Activated T-cell treated with anti-CD3 and anti-CD28 coated beads for 48 hours (primary cell): ENCODE measurements at places on chromosomes 16 and 17.

DNA sequence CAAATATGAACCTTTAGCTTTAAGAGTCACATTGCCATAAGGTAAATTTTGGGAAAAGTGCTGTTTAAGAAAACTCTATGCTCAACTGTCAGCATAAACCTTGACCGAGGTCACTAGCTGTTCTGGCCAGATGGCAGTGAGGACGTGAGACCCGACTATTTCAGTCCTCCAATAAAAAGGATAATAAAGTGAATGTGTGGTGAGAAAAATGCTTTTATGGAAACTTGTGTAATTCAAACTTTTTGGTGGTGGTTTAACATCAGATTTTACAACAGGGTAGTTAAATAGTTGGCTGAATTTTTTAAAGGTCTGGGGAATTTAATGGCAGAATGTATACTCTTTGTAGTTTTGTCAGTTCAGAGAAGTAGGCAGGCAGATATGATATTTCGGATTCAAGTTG, 391.1 kb downstream of the PMP22 start:
- no peak for DNase-seq

- no peak for DNase-seq
Observed at GRCh38 chr16:70665806-70666735, 19.7 kb downstream of the IL34 start.

DNA sequence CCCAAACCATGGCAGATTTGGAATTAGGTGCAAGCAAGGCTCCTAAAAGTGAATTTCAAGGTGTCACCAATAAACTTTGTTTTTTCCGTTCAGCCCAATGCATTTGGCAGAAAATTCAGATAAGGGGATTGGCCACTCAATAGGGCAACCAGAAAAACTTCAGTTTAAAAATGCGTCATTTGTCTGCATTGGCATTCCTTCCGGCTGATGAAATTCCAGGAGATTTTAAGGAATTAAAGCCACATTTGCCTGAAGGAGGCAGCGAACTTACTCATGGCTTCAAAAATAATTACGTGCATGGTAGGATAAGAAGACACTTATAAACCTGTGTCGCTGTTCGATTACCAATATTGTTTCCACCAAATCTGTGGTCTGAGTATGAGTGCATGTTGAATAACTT, 151.9 kb downstream of the SALL1 start:
- DNase-seq = no peak

DNA sequence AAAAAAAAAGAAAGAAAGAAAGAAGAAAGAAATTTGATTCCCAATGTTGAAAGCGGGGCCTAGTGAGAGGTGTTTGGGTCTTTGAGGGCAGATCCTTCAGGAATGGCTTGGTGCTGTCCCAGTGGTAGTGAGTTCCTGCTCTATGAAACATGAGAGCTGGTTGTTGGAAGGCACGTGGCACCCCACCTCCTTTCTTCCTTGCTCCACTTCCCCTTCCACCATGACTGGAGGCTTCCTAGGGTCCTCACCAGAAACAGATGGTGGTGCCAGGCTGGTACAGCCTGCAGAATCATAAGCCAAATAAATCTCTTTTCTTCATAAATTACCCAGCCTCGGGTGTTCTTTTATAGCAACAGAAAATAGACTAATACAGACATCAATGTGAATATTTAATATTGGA, 147.3 kb upstream of the KCNJ18 start:
- DNase-seq = no peak

GRCh38 chr16:69916462-69916861, 34.7 kb upstream of the CLEC18A start:
- no peak for DNase-seq

DNA sequence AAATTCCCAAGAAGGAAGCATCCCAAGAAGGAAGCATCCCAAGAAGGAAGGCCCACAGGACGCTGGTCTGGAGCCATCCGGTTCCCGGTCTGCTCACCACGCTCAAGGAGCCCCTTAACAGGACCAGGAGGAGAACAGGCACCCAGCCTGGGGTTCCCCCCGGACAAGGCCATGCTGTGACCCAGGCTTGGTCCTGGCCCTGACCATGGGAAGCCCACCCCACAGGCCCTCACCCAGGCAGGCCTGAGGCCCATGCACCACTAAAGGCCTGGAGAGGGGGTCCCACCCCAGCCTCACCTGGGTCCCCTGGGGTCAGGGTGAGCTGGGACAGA, 340 bp upstream of the ENPP7 start:
- DNase-seq = no peak

- DNase-seq = no peak
Observed at GRCh38 chr17:17460038-17460437, 16.8 kb upstream of the MED9 start.

GRCh38 chr16:88469615-88470395, 16.7 kb downstream of the ZFPM1 start:
- DNase-seq = peak; percentile 36

DNA sequence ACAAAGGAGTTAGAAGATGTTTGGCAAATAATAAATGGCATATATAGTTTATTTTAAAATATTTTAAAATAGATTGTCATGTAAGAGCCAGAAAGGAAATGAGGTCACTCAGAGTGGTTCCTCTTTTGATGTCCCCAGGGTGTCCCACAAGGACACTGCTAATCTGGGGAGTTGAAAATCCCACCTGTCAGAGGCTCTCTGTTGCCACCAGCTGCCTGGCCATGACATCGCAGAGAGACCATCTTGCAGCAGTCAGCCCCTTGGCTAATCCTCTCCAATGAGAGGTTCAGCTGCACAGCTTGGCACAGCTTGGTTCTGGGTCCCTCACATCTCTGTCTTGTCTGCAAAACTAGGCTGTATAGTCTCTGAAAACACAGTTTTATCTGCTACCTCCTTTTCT, 11.0 kb upstream of the RBFOX1 start:
- DNase-seq = no peak

- DNase-seq = no peak
Observed at GRCh38 chr16:21023509-21024202, 123.1 kb downstream of the LYRM1 start.

DNA sequence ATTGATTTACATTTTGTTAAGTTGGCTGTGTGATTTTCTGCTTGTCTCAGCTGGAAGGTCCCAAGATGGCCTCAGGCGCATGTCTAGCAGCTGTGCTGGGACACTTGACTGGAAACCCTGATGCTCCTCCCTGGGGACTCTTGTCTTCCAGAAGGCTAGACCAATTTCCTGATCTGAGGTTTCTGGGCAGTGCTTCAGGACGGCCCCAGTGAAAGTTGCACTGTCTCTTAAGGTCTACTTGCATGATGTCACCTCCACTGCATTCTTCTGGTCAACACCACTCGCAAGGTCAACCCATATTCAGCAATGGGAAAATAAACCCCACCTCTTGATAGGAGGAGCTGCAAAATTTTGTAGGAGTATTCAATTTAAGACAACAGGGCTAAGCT, 116.0 kb downstream of the SALL1 start:
- no peak for DNase-seq

DNA sequence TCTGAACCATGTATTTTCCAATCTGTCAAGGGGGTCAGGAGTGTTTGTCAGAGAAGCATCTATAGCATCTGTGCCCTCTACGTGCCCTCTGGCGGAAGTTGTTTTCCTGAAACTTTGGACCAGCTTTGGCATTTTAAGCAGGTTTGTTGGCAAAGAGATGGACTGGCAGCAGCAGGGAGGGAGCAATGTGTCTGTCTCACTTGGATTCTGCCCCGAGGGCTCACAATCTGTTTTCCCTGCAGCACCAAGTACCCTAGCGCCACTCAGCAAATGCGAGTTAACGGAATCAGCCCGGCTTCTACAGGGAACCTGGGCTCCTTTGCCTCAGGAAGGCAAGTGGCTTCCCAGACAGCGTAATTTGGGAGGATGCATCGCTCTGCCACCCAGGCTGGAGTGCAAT, 17.4 kb downstream of the DUSP14 start:
- no peak for DNase-seq

- no peak for DNase-seq
Observed at GRCh38 chr16:13727943-13728342, 192.0 kb upstream of the ERCC4 start.

GRCh38 chr16:25988084-25988483, 296.3 kb downstream of the HS3ST4 start:
- DNase-seq = no peak

GRCh38 chr17:15951368-15952047, 6.6 kb downstream of the ADORA2B start:
- no peak for DNase-seq

GRCh38 chr16:19875900-19876299, 8.7 kb downstream of the GPRC5B start:
- no peak for DNase-seq

- peak; percentile 49 for DNase-seq
Observed at GRCh38 chr16:20944861-20945574, 44.4 kb downstream of the LYRM1 start.

- peak; percentile 20 for DNase-seq
Observed at GRCh38 chr16:12449795-12450194, 353.9 kb downstream of the CPPED1 start.

GRCh38 chr16:1175566-1176279, 22.8 kb downstream of the CACNA1H start:
- no peak for DNase-seq

DNA sequence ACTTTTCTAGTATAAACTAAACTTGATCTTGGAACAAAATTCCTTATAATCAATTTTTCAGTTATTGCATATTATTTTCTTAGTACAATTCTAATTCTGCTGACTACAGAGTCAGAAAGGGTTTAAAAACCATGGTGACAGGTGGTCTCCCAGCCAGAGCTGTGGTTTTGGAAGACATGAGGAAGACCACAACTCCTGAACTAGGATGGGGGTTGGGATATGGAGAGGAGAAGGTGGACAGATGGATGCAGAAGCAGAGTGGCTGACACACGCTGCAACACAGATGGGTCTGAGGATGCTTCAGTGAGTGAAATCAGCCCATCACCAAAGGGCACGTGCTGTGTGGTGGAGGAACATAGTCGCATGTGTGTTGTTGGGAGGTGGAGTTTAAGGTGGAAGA, 187.7 kb downstream of the LGALS9B start:
- DNase-seq = no peak

DNA sequence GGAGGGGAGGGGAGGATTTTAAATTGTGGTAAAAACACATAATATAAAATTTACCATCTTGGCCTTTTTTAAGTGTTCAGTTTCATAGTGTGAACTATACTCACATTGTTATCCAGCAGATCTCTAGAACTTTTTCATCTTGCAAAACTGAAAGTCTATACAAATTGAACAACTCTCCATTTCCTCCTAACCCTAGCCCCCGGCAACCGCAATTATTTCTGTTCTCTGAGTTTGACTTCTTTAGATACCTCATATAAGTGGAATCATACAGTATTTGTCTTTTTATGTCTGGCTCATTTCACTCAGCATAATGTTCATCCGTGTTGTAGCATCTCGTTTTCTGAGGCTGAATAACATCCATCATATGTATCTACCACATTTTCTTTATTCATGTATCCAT, 30.0 kb upstream of the MRTFB start:
- DNase-seq = no peak

DNA sequence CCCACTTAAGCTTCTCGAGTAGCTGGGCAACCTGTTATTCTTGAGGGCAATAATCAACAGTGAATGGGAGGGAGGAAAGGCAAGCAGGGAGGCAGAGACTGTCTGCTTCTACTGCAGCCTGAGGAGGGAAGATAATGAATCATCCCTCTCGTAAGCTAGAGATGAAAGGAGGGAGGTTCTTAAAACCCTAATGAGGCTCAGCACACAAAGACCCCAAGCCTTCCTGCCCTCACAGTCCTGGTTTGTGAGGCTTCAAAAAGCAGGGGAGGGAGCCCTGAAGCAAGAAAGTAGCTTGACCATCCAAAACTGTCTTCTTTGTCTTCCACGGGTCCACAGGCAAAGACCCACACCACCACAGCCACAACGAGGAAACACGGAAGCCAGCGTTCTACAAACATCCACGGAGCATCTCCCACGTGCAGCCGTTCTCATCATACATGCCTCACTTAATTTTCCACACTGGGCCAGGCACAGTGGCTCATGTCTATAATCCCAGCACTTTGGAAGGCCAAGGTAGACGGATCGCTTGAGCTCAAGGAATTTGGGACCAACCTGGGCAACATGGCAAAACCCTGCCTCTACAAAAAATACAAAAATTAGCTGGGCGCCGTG, 1.8 kb downstream of the PIK3R5 start:
- no peak for DNase-seq

GRCh38 chr17:58335779-58336455, 7.3 kb upstream of the TSPOAP1 start:
- DNase-seq = peak; percentile 68

DNA sequence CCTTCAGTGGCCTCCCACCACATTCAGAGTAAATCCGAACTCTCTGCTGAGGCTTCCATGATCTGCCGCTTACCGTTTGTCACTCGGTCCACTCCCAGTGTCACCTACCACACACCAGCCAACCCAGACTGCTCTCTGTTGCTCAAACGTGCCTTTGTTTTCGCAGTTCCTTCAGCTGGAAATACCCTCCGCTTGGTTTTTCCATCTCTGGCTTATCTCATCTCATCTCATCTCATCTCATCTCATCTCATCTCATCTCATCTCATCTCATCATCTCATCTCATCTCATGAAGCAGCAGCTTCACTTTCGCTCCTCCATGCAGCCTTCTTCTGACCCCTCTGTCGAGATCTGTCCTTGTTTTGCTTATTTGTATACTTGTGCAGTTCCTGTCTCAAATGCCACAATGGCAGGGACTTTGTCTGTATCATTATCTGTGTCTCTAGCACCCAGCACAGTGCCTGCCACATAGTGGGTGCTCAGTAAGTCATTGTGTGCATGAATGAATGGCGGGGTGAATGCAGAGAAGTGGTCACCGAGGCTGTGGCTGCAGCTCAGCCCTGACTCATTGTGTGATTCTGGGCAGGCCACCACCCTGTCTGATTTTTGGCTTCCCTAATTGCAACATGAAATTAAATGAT, 3.8 kb upstream of the SNX20 start:
- DNase-seq = no peak

GRCh38 chr16:89873972-89874689, 739 bp downstream of the TCF25 start:
- DNase-seq = peak; percentile 97

GRCh38 chr17:81328978-81329926, 34.1 kb upstream of the SLC38A10 start:
- DNase-seq = no peak

DNA sequence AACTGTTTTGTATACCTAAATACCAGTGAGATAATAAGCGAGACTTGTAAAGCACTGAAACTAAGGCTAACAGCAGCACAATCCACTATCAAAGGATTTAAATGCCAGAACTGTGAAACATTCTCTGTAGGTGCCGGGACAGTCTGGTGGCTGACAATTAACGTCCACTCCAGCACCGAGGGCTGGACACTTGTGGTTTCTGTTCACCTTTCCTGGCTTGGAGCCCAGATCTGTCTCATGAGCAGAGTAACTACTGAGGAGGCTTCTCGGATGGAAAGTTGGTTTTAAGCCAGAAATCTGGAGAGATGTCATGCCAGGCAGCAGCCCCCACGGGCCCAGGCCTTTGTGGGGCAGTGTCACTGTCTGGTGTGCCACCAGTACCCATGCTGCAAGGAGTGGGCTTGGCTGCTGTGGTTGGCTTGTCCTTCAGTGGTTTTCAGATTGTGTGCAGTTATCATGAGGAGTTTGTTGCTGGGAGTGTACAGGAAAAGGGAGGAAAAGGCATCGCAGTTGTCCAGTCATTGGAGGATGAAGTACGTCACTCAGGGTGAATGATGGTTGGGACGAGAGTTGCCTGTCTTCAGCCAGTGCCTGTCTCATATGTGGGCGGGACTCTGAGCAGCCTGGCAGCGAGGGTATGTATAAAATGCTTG, 35.5 kb downstream of the UBN1 start:
- no peak for DNase-seq

- no peak for DNase-seq
Observed at GRCh38 chr17:55068862-55069811, 100.6 kb downstream of the STXBP4 start.
